Fibroblast of skin of right biceps (primary cell): ENCODE measurements at places on chromosomes 12 and 14.

DNA sequence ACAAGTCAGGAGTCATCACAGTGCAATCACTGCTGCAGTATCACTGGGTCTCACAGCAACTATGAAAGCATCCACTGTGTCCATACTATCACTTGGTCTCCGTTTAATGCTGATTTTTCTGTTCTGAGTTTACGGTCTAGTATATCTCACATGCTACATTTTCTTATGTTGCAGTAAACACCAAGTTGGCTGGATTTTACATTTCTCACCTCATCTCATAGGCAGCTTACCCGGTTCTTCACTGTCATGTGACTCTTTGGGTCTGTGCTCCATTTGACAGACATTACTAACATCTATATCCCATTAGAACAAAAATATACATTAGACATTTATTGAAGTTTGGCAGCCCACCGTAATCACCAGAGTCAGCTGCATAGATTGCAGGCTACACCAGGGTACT lies 115.7 kb upstream of the PRMT8 start:
- no peak for DNase-seq

GRCh38 chr14:62017651-62018230 lies 255.5 kb downstream of the SNAPC1 start:
- no peak for DNase-seq

- no peak for DNase-seq
Observed at GRCh38 chr14:74402401-74403251, 23.4 kb downstream of the SYNDIG1L start.

DNA sequence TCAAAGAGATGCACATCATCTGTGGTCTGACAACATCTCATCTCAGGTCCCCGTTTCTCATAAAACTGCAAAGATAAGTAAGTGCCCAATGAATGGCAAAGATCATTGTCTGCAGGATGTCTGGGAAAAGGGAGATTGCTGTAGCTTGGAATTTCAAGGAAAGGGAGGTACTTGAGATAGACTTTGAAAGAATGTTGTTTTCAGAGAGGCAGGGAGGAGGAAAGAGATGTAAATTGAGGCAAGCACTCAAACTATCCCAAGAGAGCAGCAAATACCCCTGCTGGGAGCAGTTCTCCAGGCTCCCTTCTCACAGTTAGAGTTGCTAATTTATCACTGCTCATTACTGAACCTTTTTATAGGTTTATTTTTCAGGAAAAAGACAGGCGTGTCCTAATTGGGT lies 107.1 kb downstream of the MYRFL start:
- DNase-seq, result no peak

- DNase-seq, result peak; percentile 94
Observed at GRCh38 chr12:22283006-22283506, 51.5 kb downstream of the ST8SIA1 start.

DNA sequence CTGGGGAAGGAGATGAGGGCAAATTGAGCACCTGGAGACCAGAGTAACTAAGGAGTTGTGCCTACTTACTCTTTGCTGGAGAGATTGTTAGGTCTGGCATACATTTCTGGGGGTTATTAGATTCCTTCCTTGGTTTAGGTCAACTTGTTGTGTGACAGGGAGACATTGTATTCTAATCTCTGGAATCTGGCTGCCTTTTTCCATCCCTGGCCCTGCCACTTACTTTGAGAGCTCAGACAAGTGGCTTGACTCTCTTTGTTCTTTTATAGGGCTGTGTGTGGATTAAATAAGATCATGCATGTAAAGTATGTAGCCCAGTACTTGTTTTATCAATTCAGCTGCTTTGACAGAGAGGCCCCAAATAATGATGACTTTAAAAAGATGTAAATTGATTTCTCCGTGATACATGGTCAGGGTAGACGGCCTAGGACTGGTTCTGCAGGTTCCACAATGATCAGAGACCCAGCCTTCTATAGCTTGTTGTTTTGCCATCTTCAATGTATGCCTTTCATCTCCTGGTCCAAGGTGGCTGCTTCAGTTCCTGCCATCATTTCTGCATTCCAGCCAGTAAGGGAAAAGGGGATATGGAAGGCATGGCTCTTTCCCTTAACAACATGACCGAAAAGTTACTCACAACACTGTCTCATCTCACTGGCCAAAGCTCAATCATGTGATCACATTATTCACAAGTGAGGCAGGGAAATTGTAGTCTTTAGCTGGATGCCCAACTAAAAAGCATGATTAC lies 72.6 kb downstream of the CHST11 start:
- no peak for DNase-seq

GRCh38 chr12:95699579-95699978 lies 91.0 kb downstream of the NTN4 start:
- DNase-seq, result no peak

DNA sequence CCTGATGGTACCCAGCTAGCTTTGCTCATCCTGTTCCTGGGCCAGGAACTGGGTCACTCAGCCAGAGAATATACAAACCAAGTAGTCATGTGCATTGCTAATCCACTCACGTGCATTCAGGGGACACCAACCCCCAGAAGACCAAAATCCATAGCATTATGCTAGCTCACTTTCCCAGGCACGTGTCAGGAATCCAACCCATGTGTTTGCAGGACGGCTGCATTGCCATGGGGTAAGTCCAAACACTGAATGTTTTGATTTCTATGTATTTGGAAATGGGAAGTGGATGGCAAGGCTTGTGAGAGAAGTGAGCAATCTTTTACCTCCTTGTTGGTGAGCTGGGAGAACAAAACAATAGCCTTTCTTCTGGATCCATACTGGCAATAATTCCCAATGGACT lies 87.1 kb upstream of the FOXN3 start:
- DNase-seq, result peak; percentile 52

DNA sequence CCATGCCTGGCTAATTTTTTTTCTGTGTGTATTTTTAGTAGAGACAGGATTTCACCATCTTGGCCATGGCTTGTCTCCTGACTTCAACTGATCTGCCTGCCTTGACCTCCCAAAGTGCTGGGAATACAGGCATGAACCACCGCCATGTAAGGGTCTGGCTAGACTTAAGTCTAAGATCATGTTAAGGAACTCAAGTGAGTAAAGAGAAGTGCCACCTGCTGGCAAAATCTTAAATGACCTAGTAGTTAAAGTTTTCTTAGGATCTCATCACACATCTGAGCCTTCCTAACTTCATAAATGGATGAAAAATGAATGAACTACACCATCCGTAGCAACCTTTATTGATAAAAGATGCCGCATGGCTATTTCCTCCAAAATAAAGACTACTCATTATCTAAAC lies 1.7 kb upstream of the C12orf56 start:
- DNase-seq, result peak; percentile 36
